ENCODE measurements at places on chromosomes 11 and 22. TPM values are rescaled to one million over a fixed set of nuclear protein-coding genes. Genes with fewer than 3 reads are reported as not detected.

Gene OR51B5
- not detected for total RNA-seq

Gene CASP12
- not detected for total RNA-seq

Gene CD3E
- 377 TPM for total RNA-seq

Gene PAX6
- total RNA-seq: 1.5 TPM

Gene SAA4
- total RNA-seq: not detected

Gene SCGB1D4
- total RNA-seq: not detected

Gene MUC5AC
- not detected for total RNA-seq

Gene IGSF22
- 1.3 TPM for total RNA-seq

Gene TRPM5
- not detected for total RNA-seq

Gene SMTNL1
- total RNA-seq: not detected

Gene OR56A1
- total RNA-seq: not detected

Gene FOLR2
- not detected for total RNA-seq

Gene SEPTIN3
- 1.5 TPM for total RNA-seq

Gene LGR4
- total RNA-seq: 0.19 TPM

Gene C2CD2L
- total RNA-seq: 20.1 TPM

Gene BTBD18
- total RNA-seq: not detected

Gene TCP11L1
- 5.7 TPM for total RNA-seq

Gene UPK2
- 0.45 TPM for total RNA-seq

Gene ENTHD1
- 0.64 TPM for total RNA-seq

Gene BACE1
- total RNA-seq: 0.62 TPM

Gene SLC22A9
- total RNA-seq: not detected

Gene NRGN
- 10.3 TPM for total RNA-seq

Gene IMMP1L
- total RNA-seq: 15.6 TPM

Gene SCGB1A1
- total RNA-seq: not detected

Gene ZNF195
- 26.7 TPM for total RNA-seq

Gene CCDC157
- total RNA-seq: 1.5 TPM

Gene RFPL1
- total RNA-seq: not detected

Gene GAL
- 3.6 TPM for total RNA-seq

Gene ASCL2
- not detected for total RNA-seq

Gene LDHAL6A
- total RNA-seq: 0.19 TPM

Gene PPP6R3
- 84.7 TPM for total RNA-seq

Gene MYBPC3
- total RNA-seq: not detected

Gene DLG2
- 4.6 TPM for total RNA-seq

Gene MYRF
- total RNA-seq: 0.27 TPM

Gene CARD18
- not detected for total RNA-seq

Gene CHADL
- not detected for total RNA-seq

Gene PLEKHB1
- total RNA-seq: 11.4 TPM

Gene UPK3A
- not detected for total RNA-seq

Gene POTEH
- not detected for total RNA-seq

Gene PCF11
- 50.3 TPM for total RNA-seq

Gene OR51B4
- total RNA-seq: not detected

Gene GRIA4
- total RNA-seq: not detected

Gene BIK
- total RNA-seq: 2.0 TPM

Gene SGSM1
- total RNA-seq: 0.17 TPM

Gene EPS8L2
- 7.1 TPM for total RNA-seq

Gene CD3D
- 259 TPM for total RNA-seq

Gene TMEM151A
- not detected for total RNA-seq

Gene PDE2A
- 0.69 TPM for total RNA-seq

Gene HDAC10
- 35.4 TPM for total RNA-seq

Gene SLC22A25
- total RNA-seq: not detected

Gene GAL3ST1
- 0.27 TPM for total RNA-seq

Gene SNU13
- 277 TPM for total RNA-seq

Gene NXPE1
- not detected for total RNA-seq

Gene CTSW
- total RNA-seq: 0.91 TPM

Gene MS4A1
- total RNA-seq: 0.36 TPM

Gene RBMXL2
- not detected for total RNA-seq

Gene MS4A4A
- not detected for total RNA-seq

Gene P2RX6
- total RNA-seq: 0.12 TPM

Gene OR8B4
- not detected for total RNA-seq

Gene ACRV1
- not detected for total RNA-seq
